Iris pigment epithelial cell (primary cell): ENCODE measurements at places on chromosomes 2 and 18.

DNA sequence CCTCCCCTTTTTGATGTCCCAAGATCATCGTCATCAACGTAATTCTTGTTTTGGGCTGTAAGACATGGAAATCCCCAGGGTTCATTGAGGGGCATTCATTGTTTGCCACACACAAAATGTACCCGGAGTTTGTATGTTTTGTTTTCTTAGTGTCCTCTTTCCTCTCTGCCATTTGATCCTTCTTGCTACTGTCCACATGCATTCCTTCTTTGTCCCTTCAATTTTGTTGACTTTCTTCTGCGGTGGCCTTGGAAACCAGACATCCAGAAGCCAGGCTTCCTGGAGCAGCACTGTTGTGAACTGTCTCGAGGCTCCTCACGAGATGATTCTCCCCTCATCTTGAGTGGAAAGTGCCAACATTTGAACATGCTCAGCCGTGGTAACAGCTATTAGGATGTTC is 24.8 kb downstream of the IGFBP2 start:
- no peak for DNase-seq

DNA sequence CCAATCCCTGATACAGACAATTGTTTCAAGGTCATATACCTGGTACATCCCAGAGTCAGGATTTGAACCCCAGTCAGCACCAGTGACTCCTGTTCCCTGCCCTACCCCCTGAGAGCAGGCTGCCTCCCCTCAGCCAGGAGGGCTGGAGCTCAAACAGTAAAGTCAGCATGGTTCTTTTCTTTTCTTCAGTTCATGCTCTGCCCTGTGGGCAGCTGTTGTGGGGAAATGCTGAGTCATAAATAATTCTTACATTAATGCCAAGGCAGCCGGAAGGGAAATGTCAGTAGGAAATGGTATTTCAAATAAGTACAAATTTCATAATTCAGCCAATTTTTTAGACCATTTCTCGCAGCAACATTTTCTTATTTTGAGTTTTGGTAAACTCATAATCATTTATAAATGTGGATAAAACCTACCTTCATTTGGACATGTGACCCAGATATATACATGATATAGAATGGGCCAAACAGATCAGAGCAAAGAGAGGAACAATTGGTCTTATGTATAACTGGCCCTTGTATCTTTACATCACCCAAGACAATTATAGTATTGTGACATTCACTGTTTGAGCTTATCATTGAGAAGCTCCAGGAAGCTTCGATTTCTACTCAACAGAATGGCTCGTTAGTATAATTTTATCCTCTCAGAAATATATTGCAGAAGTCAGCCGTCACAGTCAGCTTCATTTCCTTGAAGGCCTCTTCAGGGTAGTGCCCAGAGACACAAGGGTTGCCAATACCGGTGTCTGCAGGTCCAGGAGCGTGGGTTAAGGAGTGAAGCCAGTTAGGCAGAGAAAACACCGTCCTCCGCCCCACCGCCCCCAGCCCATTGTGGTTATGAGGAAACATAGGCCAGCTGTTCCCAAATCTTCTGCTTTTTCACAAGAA is 28.0 kb upstream of the SCYGR1 start:
- DNase-seq: peak; percentile 91

- DNase-seq: no peak
Measured at GRCh38 chr2:60989259-60989658, 28.3 kb upstream of the PEX13 start.

DNA sequence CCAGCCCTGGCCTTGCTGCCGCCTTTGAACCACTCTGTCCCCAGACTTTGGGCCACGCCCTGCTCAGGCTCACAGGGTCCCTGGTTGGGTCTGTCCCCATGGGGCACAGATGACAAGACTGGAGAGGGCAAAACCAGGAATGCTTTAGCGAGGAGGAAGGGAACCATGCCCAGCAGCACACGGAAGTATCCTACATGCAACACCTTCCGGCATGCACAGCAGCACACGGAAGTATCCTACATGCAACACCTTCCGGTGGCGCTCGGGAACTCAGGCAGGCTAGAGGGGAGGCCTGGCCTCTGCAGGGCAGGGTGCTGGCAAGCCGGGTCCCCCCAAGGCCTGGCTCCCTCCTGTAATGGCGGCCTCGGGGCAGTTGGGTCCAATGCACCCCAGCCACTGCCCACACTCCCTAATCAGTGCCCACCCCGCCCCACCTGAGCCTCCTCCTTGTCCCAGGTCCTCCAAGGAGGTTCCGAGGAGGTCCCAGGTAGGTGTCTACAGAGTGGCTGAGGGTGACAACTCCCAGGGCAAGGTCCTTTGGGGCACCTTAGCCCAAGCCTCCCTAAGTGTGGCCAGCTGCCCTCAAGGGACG is 33.6 kb upstream of the SNED1 start:
- DNase-seq: no peak

- peak; percentile 45 for DNase-seq
Measured at GRCh38 chr2:240913810-240914644, 7.9 kb downstream of the CROCC2 start.

GRCh38 chr18:75003764-75004690 is 204.9 kb downstream of the PTGR3 start:
- no peak for DNase-seq

- DNase-seq: no peak
Measured at GRCh38 chr2:40303746-40304145, 148.1 kb downstream of the SLC8A1 start.

DNA sequence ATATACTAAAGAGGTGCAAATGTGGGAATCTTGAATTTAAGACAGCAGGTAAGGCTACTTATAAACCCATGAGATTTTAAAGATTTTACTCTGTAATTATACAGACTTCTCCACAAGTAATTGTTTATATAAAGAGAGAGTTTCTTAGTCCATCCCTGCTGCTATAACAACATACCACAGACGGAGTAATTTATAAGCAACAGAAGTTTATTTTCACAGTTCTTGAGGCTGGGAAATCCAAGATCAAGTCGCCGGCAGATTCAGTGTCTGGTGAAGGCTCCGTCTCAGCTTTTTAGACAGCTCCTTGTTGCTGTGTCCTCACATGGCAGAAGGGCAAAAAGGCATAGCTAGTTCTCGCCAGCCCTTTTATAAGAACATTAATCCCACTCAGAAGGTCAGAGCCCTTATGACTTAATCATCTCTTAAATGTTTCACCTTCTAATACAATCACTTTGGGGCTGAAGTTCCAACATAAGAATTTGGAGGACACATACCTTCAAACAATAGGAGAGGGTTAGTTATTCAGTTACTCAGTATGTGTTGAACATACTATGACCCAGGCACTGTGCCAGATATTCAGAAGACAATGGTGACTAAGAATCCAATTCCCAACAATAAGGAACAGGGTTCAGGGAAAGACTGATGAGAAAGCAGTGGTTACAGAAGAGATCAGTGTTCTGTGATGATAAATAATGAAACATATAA is 466.0 kb downstream of the RIT2 start:
- DNase-seq: peak; percentile 16
